ENCODE measurements at places on chromosomes 7 and 10.

- no peak for DNase-seq
Observed at GRCh38 chr10:31204090-31204489, 114.9 kb upstream of the ZEB1 start.

- DNase-seq, result no peak
Observed at GRCh38 chr10:97087296-97087695, 98.5 kb downstream of the SLIT1 start.

DNA sequence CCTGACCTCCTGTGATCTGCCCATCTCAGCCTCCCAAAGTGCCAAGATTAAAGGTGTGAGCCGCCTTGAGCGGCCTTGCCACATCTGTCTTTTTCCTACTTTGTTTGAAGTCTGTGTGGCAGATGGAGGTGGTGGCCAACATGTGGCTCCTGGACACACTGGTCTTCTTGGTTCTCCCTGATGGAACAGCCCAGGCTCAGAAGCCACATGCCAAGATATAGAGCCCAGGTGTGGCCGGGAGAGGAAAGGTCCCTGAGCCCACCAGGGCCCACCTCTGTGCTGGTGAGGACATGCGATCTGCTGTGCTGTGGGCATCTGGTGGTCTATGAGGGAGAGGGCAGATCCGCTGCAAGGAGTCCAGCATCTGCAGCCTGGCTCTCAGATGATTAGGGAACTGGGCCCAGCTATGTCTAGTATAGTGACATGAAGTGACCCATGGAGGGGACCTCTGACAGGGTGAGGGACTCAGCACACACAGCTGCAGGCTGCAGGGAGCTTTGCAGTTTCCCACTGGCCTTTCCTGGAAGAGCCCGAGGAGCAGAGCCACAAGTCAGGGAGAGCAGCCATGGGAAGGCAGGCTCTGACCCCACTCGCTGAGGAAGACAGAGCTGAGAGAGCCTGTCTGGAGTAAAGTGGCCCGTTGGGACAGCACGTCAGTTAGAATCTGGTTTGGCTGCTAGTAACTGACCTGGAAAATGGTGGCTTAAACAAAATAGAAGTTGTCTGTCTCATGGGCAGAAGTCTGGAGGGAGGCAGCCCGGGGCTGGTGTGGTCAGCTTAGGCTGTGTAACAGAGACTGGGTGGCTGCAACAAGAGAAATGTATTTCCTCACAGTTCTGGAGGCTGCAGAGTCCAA is 25.9 kb downstream of the ADCY1 start:
- DNase-seq, result no peak

DNA sequence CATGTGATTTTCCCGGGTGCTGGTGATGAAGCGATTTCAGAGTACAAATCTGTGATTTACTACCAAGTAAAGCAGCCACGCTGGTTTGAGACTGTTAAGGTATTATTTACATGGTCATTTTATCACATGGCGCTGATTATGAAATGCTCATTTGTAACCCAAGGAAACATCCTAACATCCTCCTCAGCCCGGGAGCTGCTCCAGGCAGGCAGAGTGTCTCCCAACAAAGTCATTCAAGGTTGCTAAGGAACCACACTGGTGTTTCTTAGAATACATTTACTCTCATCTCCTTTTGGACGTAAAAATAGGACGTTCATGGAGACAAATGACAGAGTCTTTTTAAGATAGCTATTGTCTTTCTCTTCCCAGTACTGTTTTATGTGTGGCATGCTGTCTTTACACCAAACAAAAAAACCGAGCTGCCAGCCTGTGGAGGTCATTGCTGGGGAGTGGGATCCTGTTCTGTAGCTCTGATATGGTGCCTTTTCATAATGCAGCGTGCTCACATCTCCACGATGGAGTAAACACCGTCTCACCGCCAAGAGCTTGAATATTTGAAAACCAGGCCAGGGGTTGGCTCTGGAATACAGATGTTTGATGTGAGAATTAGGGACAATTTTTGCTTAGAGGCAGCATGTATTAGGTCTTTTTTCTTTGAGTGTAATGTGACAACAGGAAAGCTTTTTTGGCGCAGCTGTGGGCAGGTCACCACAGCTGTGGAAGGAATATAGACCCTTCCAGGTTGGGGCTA is 119.6 kb downstream of the DOCK1 start:
- DNase-seq, result no peak

- DNase-seq, result no peak
Observed at GRCh38 chr10:20105236-20105635, 289.0 kb downstream of the PLXDC2 start.

GRCh38 chr7:150648353-150649079 is 16.3 kb upstream of the GIMAP6 start:
- no peak for DNase-seq

- DNase-seq, result no peak
Observed at GRCh38 chr10:63355682-63356081, 110.1 kb downstream of the JMJD1C start.

GRCh38 chr7:137642031-137642430 is 204.7 kb downstream of the DGKI start:
- no peak for DNase-seq

DNA sequence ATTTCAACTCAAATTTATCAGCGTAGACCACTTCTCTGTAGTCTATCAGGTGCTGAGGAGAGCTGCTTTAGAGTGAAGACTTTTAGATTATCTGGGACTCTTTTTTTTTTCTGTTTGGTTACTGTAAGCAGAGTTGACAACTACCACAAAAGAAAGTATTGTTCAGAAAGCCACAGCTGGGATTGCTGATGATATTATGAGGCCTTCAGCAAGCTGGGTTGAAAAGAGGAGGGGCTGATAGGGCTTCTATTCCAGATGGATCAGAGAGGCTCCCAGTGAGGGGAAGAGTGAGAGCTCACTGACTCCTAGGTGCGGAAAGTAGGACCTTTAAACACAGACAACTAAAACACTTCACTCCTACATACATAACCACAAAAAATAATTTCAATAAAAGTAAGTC is 188.5 kb upstream of the FERD3L start:
- no peak for DNase-seq

DNA sequence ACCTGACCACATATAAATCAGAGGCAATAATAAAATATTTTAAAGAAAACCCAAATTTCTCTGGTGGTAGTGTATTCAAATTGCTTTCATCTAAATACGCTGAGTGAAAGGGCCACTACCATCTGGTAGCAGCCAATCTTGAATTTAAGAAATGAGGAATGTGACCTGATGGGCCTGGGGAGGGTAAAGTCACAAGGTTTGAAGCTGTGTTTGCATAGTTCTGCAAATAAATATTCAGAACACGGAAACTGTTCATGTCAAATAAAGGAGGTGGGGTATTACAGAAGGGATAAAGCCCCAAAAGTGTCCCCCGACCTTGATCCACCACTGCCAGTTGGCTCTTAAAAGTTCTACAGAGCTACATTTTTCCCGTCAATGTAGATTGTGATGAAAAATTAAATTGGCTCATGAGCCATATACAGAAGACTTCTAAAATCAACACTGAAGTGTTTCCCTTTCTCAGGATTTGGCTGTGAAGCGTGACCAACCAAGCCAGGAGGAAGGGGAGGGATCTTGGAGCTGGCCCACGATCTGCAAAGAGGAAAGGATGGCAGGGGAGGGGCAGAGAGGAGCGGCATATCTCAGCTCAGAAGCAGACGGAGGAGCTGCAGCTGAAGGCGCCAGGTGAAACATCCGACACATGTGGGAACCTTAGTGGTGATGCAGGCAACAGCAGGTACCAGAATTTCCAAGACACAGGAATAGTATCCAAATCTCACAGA is 39.6 kb downstream of the MPP7 start:
- no peak for DNase-seq

DNA sequence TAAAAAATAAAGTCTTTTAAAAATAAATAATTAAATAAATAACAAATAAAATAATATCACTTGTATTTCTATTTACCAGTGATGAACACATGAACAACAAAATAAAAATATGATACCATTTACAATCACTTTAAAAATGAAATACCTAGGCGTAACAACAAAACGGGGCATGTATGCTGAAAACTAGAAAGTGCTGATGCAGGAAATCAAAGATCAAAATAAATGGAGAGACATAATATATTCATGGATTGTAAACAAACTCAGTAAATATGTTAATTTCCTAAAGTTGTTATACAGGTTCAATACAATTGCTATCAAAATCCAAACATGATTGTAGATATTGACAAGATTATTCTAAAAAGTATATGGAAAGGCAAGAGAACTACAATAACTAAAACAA is 19.2 kb upstream of the SFTPA2 start:
- no peak for DNase-seq

- DNase-seq, result no peak
Observed at GRCh38 chr10:88091490-88092061, 228.2 kb downstream of the PTEN start.

DNA sequence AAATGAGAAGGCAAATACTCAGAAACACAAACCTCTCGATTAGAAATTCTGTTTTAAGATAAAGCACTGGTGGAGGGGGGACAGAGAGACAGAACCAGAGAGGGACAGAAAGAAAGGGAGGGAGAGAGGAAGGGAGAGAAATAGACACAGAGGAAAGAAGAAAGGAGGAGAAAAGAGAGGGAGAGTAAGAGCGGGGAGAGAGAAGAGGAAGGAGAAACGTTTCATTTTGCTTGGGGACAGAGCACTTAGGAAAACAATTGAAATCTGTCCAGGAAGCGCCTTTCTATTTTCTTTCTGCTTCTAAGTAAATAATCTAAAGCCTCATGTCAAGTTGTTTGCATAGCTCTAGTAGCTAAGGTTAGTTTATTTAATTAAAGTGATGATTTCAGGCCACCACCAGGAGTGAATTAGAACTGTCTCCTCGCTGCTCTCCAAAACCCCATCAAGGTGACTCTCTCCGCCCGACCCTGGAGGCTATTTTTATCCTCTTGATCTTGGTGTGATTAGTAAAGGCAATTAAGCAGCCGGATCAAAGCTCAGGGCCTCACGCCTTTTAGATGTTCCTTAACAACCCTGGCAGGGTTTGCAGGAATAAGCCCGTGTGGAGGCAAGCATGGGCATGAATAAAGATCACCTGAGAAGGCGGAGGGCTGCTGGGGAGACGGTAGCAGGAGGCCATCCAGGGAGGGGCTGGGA is 73.4 kb upstream of the INSIG1 start:
- DNase-seq, result no peak

GRCh38 chr10:101228153-101228965 is 904 bp downstream of the LBX1 start:
- no peak for DNase-seq

- no peak for DNase-seq
Observed at GRCh38 chr10:33876584-33877400, 542.3 kb upstream of the NRP1 start.

GRCh38 chr10:109104806-109105205 is 818.5 kb downstream of the XPNPEP1 start:
- no peak for DNase-seq

- no peak for DNase-seq
Observed at GRCh38 chr10:71084818-71085126, 127.6 kb upstream of the UNC5B start.

- DNase-seq, result no peak
Observed at GRCh38 chr7:35030848-35031247, 6.4 kb downstream of the DPY19L1 start.

DNA sequence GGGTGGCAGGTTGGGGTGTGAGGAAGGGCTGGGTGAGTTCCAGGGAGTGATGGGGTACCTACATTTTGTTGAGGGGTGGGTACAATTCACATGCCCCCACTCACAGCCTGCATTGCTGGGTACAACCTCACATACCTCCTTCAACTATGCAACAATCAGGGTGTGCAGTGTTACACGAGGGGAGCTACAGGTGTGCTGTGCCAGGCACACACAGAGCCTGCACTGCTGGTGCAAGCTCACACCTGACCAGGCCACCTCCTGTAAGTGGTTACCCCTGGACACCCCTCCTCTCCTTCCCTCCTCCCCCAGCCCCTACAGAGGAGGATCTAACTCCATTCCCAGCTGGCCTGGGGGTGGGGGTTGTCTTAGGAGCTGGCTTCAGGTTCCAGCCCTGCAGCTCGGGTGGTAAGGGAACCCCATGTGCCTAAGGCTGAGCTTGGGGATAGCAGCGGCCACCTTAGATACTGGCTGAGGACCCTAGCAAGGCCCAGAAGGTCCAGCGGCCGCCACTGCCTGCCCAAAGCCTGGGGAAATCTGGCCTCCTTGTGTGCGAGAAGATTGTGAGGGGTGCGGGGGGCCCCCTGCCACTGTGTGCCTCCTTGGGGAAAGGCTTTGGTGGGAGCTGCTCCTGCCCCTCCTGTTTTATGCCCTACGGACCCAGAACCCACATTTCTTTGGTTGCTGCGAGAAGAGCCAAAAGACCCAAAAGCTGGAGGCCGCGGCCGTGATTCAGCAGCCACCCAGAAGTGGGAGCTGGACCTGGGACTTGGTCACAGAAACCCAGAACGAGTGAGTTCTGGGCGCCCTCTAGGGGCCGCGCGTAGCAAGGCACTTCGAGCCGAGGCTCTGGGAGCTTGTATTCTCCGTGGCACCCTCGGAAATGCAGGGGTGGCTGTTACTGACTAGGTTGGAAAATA is 10.8 kb downstream of the TLX1 start:
- DNase-seq, result peak; percentile 74

GRCh38 chr10:1151076-1152033 is 95.2 kb downstream of the WDR37 start:
- no peak for DNase-seq
